Right ventricle myocardium superior (tissue), 1 donor: ENCODE measurements at places on chromosomes 2 and 18. TPM values are rescaled to one million over a fixed set of nuclear protein-coding genes. Genes with fewer than 3 reads are reported as not detected.

GRCh38 chr2:239146011-239146641 is 254.7 kb downstream of the HDAC4 start:
- DNase-seq, result no peak

DNA sequence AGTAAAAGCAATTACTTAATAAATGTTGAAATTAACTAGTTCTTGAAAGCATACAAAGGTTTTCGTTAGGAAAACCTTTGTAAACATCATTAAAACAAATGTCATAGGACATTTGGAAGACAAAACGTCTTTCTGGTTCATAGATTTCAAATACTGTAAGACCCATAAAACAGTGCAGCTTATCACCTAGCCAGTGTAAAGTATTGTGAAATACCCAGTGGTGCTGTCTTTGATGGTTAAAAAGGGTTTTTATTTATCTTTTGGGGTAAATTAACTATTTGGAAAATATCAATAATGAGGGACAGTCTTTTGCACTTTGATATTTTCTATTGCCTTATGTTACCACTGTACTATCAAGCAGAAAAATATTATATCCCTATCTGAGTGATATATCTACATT is 120.0 kb upstream of the FAM98A start:
- DNase-seq, result no peak

- no peak for DNase-seq
These were observed 109.2 kb upstream of the COPS8 start for GRCh38 chr2:236976266-236977062.

DNA sequence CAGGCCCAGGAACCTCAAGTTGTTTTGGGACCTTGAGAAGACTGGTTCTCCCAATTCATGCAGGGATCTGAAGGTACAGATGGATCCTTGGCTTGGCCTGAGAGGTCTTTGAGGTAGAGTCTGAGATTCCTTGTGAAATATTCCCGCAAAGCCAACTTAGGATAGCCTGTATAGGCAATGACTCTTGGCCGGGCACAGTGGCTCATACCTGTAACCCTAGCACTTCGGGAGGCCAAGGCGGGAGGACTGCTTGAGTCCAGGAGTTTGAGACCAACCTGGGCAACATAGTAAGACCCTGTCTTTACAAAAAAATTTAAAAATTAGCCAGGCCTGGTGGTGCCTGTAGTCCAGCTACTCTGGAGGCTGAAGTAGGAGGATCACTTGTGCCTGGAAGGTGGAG is 40.4 kb downstream of the ANKMY1 start:
- DNase-seq, result no peak

DNA sequence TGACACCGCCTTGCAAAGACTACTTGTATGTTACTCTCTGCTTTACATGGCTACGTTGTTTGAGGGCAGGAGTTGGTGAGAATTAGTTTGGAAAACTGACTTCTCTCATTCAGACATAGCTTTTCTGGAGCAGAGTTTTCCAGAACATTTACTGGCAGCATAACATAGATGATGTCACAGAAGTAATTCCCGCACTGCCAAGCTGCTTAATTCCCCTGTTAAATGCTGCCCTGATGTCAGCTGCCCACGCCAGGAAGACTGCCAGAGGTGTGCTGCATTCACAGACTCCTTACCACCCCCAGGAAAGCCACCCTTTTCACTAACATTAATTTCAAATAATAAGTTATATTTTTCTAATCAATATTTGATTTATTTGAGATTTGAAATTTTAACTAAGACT is 24.7 kb upstream of the PTPN2 start:
- no peak for DNase-seq

- no peak for DNase-seq
These were observed 398.1 kb upstream of the ATP5MC3 start for GRCh38 chr2:175579646-175580045.

- no peak for DNase-seq
These were observed 66.8 kb downstream of the CRACDL start for GRCh38 chr2:98869272-98869641.

DNA sequence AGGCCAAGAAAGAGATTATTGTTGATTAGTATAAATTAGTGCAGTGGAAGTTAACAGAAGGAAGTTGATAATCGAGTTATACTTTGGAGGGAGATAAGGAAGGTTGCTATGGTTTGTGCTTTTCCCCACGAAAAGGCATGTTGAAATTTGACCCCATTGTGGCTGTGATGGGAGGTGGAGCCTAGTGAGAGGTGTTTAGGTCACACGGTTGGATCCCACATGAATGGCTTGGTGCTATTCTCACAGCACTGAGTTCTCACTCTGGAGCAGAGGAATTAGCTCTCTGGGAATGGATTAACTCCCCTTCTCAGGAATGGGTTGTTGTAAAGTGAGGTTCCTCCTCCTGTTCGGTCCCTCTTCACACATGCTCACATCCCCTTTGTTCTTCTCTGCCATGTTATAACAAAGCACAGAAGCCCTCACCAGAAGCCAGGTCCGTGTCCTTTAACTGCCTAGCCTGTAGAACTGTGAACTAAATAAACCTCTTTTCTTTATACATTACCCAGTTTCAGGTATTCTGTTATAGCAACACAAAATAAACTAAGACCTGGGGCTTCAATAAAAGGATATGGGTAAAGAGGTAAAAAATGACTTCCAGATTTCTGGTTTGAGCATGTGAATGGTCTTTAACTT is 21.9 kb downstream of the PIGN start:
- DNase-seq, result no peak

GRCh38 chr2:15704788-15705115 is 113.1 kb downstream of the DDX1 start:
- no peak for DNase-seq

DNA sequence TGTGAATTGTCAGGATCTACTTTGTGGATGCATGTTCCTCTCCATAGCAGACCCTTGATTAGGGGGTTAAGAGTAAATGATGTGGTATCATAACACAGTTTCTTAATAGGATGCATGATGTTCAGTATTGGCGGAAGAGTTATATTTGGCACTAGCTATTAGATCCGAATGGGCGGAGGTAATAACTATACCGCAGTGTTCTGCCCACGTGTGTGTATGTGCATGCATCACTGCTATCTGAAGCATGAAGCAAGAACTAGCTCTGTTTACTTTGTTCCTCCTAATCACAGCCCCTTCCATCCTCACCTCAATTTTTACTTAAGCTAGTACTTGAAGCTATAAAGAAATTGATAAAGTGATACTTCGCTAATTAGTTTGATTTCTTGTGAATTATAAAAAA is 159.6 kb upstream of the NOSTRIN start:
- DNase-seq, result no peak

DNA sequence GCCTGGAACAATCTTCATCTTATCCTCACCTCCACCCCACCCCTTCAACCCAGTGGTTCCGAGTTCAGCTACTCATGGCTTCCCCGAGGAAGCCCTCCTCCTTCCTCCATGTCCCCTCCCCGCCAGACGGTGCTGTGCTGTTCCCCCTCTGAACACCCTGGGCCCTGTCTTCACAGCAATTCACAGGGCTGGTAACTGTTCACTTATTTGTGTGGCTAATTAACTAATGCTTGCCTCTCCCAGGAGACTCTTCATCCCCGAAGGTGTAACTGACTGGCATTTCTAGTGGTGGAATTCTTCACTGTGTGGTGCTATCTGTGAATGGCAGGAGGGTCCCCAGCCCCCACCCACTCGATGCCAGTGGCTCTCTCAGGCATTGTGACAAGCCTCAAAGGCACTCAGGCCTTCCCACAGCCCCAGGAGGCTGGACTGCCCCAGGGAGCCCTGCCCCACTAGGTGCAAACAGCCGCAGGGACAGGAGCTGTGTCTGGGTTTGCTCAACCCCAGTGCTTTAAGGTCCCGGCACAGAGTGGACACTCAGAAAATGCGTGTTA is 133.7 kb upstream of the ID2 start:
- DNase-seq, result no peak

GRCh38 chr18:79299272-79299671 is 96.5 kb upstream of the NFATC1 start:
- no peak for DNase-seq

PFN4 gene
- 0.46 TPM for total RNA-seq

POTEF gene
- total RNA-seq, result not detected

PRKAG3 gene
- total RNA-seq, result not detected

PAX8 gene
- total RNA-seq, result 0.35 TPM

SLC5A7 gene
- 0.19 TPM for total RNA-seq

STEAP3 gene
- total RNA-seq, result 10.8 TPM

TUBA3D gene
- total RNA-seq, result 113 TPM
